ENCODE measurements at places on chromosomes 7 and 10.
A peak's percentile ranks its signal among the peaks of the same experiment; 100 is the strongest.

DNA sequence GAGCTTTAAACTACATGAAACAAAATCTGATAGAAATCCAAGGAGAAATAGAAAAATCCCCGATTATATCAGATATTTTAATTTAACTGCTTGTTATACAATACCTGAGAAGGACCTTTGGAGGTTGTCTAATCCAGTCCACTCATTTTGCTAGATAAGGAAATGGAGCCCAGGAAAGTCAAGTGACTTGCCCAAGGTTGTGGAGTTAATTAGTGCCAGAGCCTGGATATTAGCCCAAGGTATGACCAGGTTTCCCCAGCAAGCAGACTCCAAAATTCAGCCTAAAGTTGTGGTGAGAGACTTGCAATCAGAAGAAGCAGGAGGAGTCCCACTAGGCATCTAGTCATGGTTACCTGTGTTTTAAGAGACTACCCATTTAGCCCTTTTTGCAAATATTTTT is 11.7 kb upstream of the EEPD1 start:
- no peak for DNase-seq

DNA sequence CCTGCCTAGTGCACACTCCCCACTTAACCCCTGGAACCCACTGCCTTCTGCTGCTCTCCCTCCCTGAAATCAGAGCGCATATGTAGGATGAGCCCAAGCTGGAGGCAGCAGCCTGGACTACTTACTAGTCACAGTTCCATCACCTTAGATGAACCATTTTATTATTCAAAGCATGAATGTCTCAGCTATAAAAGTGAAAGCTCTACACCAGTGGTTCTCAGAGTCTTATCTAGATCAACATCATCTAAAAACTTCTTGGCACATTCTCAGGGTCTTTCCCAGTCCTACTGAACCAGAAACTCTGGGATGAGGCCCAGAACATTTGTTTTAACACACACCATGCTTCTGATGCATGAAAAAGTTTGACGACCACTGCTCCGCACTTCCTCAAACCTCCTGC is 100.3 kb upstream of the ANK3 start:
- DNase-seq = no peak

GRCh38 chr10:49610114-49610457 is at the start of gene SLC18A3:
Gene SLC18A3 (plus strand): TSS chr10:49610310. CDS start chr10:49610741, 431 bp downstream.
- no peak for DNase-seq

DNA sequence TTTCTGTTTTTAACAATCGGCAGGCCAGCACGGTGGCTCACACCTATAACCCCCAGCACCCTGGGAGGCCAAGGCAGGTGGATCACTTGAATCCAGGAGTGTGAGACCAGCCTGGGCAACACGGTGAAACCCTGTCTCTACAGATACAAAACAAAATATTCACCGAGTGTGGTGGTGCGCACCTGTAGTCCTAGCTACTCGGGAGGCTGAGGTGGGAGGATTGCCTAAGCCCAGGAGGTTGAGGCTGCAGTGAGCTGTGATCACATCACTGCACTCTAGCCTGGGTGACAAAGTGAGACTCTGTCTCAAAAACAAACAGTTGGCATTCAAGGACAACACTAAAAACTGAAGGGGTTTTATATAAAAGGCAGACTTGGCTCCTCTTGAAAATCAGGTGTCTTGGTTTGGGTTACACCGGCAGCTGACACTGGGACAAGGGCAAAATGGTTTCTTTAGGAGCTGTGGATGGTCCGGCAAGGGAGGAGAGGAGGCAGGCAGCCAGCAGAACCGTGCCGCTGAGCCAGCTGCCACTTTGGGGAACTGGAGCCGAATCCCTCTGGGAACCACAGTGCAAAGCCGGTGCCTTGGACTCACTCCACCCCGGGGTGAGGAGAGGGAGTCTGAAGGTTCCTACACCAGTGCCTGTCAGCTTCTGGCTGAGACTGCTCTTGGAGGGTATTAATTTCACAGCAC is 52.6 kb downstream of the CHST3 start:
- DNase-seq = peak; percentile 98

DNA sequence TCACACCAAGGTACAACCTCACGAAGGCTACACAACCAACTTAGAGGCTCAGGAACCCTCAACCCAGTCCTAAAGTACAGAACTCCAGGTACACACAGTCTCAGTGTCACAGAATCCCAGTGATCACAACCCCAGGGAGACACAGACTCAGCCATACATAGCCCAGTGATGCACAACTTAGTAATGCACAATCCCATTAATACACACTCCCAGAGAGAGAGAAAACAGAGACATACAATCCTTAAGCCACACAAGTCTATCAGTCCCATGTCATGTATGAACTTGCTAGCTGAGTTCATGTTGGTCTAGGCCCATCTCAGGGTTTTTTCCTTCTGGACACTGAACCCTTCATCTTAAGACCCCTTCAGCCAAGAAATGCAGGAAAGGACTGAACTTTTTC is 4.6 kb downstream of the KCNIP2 start:
- DNase-seq = no peak
